LHCN-M2 (cell line): ENCODE measurements at places on chromosomes 2 and 18. TPM values are rescaled to one million over a fixed set of nuclear protein-coding genes. Genes with fewer than 3 reads are reported as not detected.

MAP3K19 gene
- not detected in 2 replicates for total RNA-seq

CAB39 gene
- total RNA-seq = 40.1 and 41.0 TPM in 2 replicates

RBM44 gene
- total RNA-seq = 0.06 and 0.34 TPM in 2 replicates

PDE11A gene
- not detected in 2 replicates for total RNA-seq

ASIC4 gene
- not detected in 2 replicates for total RNA-seq

LRRC30 gene
- not detected in 2 replicates for total RNA-seq

DNA sequence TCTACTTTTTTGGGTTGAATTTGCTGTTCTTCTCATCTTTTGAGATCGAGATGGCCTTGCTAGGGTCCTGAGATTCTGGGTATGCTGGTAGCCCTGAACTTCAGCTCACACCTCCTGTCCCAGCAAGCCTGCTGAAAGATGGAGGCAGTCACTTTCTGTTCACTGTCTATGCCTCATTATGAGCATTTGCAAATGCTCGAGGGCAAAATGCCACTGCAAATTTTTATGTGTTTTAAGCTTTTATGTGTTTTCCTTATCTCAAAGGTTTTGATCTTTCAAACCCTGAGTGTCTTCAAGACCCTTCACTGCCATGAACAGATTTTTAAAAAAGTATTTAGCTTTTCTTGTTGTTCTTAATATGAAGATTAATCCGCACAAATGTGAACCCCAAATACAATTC, 766.7 kb upstream of the HS6ST1 start:
- DNase-seq = no peak

DNA sequence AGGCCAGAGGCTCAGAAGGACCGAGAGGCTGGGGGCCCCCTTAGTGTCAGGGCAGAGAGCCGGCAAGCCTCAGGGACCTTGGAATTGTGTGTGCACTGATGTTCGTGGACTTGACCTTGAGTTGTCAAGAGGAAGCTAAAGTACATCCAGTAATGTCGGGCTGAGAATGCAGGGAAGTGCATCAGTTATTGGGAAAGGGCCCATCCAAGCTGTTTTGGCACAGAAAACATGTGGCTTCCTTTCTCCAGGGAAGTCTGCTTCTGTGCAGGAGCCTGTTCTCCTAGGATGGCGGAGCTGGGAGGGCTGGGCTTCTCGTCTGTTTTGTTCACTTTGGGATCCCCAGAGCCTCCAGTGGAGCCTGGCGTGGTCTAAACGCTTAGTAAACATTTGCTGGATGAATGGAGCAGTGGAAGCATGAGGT, 23.7 kb downstream of the ATOH8 start:
- DNase-seq = no peak

- DNase-seq = no peak
Observed at GRCh38 chr2:28748176-28748575, 3.5 kb upstream of the PPP1CB start.

DNA sequence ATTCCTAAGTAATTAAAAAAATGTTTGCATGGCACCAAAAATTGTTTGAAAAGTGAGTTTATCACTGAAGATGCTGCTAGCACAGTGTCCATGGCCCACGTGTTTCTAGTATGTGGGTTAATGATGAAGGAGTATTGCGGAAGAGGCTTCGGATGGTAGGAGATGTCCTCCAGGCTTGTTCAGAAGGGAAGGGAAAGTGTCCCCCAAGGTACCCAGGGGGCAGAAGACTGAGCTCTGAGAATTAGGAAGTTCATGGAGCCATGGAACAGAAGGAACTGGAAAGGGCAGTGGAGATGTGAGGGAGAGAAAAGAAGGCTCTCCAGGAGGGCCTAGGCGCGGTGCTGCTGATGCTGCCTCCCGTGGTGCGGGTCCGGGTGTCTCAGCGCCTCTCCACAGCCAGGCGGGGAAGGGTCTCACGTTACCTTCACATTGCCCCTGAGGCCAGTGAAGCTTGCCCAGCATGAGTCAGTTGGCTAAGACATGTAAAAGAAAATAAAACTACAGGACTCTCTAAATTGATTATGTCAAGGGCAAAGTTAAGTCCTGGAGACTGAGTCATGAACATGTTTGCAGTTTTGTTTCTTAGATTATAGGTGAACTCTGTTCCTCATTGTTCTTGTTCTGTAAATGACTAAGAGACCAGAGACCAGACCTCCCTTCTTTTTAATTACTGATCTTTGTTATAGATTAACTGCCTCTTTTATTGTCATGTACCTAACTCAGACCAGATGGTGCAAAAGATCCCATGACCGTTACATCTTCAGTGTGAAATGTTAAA, 89.0 kb downstream of the MTCL1 start:
- DNase-seq = peak; percentile 19

DNA sequence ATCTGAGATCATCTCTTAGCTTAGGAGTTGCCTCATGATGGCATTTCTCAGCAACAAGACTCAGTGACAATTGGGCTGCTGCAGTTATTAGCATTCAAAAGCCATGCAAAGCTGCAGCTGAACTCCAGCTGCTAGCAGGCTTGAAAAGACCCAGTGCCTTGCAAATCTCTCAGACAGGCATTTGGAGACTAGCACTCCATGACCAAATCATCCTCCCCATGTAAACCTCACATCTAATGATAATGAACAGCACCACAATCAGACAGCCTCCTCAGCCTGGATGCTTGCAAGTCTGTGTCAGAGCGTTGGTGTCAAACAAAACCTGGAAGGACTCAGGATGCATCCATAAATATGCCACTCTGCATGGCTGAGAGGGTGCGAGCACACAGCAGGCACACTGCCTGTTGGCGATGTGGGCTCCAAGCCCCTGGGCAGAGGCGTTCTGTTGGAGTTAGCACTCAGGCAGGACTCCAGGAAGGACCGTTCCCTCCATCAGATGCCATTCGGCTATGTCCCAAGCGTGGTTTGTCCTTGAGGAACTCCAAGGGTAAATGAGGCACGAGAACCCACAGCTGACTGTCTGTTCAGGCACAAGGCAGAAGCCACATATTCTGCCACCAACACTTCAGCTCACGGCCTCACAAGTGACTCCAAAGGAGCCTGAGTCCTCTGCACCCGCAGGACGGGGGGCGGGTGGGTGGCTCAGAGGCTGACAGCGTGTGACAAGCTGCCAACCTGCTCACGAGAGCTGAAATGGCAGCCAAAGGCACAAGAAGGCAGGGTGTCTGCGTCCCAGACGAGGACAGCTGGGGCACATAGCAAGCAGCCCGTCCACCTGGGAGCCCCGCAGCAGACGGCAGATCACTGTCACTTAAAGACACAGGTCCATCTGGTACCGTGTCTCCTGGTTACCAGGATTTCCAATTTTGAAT, 183.8 kb downstream of the MYT1L start:
- no peak for DNase-seq

- DNase-seq = no peak
Observed at GRCh38 chr2:222436040-222436413, 11.7 kb downstream of the SGPP2 start.

DNA sequence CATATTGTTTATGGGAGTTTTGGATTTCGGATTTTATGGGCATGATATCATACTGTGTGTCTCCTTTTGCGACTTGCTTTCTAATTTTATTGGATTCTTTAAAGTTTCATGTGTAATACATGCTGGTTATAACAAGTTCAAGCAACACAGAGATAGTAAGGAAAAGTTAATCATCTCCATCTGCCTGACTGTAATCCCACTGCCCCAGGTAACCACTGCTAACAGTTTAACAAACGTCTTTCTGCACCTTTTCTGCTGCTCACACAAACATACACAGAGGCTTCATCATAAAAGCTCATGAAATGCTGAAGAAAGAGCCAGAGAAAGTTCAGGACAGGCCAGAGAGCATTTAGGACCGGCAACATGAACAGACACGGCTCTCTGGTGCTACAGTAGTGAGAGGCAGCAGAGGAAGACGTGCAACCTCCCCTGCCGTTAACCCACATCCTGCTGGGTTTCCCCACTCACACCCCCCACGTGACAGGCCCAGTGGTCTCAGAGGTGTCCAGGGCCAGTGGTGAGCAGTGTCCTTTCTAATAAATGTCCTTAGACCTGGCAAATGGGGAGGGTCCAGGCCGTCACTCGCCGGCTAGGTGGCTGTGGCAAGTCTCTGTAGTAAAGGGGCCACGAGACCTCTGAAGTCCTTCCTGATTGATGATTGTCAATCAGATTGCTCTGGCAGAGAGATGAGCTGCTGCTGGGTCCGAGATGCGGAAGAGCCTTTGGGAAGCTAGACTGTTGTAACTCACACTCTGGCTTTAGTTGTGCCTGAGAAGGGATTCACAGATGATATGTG, 43.0 kb upstream of the SLC1A4 start:
- DNase-seq = no peak

GRCh38 chr18:78731398-78732032, 248.1 kb upstream of the SALL3 start:
- DNase-seq = no peak

GRCh38 chr2:50535971-50536759, 495.8 kb downstream of the NRXN1 start:
- peak; percentile 27 for DNase-seq

DNA sequence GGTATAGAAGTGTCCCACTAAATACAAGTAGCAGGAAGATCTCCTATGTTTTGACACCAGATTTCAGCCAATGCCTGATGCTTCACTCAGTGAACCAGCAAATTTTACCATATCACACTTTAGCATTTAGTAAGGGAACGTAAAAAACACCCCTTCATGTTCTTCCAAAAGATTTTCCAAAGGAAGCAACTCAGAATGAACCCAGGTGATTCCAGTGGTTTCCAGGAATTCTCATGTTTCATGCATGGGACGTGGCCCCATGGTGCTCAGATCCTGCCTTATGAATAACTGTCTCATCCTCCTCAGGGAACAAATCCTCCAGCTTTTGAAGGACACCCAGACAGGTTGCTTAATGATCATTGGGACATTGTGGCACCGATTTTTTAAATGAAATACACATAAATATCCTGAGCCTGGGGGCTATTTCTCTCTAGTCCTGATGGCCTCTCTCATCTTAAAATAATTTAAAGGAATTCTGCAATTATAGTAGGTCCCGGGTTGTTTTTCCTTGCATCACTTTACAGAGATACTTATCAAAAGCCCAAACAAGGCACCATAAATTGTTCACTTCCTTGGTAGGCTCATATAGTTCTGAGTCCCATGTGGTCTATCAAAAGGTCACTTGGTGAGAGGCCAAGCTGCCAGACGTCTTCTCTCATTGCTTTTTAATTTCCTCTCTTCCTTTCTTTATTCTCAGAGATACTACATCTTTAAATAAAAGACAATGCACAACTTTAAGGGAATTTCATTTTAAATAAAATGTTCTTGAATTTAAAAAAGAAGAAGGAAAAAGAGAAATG, 261.0 kb downstream of the ZNF516 start:
- DNase-seq = no peak

DNA sequence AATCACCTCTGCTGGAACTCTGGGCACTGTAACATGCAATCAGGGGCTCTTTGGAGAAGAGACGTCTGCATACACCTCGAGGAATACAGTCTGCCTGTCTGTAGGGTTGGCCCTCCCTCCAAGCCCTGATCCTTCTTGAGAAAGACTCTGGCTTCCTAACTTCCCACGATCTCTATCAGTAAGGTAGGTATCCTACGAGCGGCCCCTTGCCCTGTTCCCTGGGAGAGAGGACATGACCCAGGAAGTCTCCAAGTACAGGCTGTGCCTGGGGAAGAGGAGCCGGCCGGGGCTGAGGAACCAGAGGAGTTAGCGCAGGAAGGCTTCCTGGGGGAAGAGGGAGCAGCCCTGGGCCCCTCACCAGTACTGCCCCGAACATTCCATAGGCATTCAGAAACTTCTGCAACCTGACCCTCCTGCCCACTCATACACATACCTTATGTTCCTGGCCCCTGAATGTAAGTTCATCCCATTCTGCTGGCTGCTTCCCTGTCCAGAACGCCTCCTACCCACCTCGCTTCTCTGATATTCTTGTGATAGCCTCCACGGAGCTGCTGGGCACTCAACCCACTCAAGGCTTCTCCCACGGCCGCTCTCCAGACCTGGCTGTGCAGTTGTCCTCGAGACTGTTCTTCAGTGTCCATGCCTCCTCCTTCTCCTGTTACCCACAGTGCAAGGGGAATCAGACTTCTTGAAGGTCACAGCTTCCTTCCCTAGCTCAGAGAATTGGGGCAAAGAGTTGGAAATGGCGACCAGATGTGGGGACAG, 116.1 kb downstream of the CYP26B1 start:
- DNase-seq = no peak

DNA sequence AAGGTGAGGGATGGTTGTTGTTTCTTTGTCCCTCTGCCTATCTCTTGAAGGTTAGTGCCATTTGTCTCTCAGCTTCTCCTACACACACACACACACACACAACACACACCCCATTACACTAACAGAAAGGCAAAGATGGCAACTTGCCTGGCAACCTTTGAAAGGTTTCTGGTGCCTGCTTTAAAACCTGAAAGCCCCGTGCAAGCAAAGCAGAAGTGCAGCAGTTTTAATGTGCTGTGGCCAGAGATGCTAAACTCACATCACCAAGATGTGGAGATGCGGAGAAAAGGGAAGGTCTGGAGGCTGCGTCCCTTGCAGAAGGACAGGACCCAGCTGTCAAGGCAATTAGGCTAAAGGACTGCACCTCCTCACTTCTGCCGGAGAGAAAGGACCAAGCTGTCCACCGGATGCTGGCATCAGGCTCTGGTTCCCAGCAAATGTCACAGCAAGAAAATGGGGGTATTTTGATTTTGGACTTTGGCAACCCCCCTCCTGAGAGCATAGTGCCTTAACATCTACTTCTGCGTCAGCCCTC, 196.4 kb downstream of the ARL4C start:
- no peak for DNase-seq

- no peak for DNase-seq
Observed at GRCh38 chr2:63817382-63817781, 24.3 kb upstream of the UGP2 start.

GRCh38 chr2:38514603-38515154, 88.0 kb downstream of the HNRNPLL start:
- no peak for DNase-seq

GRCh38 chr18:27948986-27949385, 227.9 kb downstream of the CDH2 start:
- DNase-seq = peak; percentile 54

DNA sequence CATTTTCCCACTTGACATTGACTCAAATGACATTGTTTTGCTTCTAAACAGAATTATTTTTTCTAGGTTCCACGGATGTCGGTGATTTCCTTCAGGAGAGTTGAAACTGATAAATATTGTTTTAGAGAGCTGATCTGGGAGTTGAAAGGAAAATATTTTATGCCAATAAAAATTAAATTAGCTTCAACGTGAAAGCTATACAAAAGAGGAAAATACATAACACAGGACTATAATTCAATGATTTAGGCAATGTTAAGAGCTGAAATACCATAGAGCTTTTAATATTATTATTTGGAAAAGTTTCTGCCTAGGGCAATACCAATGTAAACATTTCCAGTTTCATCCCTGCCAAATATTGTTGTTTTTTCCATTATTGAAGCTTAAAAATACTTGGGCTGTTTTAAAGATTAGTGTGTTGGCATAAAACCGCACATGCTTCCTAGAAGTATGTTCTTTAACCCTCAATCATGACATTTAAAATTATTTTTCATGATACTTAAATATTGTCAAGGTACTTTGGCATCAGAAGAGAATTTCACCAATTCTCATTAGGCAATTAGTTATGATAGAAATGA, 18.6 kb upstream of the PDE1A start:
- peak; percentile 38 for DNase-seq
